DMS79 treated with DMSO at 0.1 percent for 48 hours (cell line): ENCODE measurements at places on chromosomes 11 and 22.
A peak's percentile ranks its signal among the peaks of the same experiment; 100 is the strongest.

DNA sequence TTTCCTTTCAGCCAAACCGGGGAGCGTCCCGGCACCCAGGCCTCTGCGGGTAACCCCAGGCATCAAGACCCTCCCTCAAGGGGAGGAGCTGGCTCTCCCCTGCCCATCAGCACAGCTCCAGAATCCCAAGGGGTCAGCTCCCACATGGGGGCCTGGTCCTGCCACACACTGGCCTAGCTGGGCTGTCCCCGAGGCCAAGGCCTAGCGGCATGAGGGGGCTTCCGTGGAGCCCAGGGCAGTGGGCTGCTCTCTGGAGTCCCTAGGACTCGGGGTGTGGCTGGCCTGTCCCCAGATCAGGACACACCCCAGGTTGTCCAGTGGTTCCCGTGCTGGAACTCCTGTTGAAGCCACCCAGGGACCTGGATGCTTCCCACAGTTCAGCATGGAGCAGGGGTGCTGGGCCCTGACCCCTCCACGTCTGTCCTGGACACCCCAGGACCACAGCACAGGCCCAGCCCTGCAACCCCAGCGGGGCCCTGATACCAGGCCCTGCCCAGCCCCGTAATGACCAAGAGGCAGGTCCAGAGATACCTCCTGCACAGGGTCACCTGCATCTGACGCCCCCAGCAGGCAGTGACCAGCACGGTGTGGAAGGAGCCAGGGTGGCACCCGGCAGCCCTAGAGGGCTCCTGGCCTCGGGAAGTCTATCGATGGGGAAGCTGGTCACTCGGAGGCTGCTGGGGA lies 5.5 kb downstream of the HRAS start:
- DNase-seq, result no peak

GRCh38 chr11:132035766-132036165 lies 665.4 kb downstream of the NTM start:
- no peak for DNase-seq

DNA sequence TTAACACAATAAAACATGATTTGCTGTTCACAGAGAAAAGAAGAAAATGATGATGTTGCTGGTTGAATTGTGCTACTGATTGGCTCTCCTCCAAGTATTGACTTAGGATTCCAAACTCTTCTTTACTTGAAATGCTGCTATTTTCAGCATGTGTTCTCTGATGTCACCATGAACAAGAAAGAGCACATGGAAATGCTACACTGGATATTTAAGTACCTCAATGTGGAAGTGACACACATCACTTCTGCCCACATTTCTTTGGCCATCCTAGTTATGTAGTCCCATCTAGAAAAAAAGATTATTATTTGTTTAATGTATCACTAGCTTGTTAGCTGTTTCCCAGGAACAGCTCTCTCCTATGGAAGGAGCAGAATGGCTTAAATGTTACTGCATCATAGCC lies 27.2 kb downstream of the OR52B2 start:
- DNase-seq, result no peak

DNA sequence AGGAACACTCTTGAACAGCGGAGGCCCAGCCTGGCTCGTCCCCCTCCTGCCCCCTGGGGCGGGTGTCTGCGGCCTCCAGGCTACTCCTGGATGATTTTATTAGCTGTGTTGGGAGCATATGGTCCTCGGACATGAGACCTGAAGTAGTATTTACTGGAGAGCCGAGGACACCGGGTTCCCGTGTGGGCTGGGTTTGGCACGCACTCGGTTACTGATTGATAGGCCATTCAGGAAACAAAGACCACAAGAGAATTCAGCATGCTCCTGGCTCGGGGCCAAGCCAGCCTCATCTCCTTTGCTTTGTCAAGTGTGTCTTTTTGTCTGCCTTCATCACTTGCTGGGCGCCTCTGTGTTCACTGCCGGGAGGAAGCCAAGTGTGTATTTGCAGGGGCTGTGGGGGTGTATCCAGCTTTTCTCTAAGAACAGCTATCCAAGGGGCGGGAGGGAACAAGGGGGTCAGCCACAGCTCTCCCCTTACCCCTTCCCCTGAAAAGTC lies 9.7 kb downstream of the FXYD2 start:
- DNase-seq, result peak; percentile 93

- DNase-seq, result no peak
Measured at GRCh38 chr11:104609311-104610085, 288.8 kb downstream of the CASP12 start.
